Activated CD4-positive, alpha-beta T cell treated with anti-CD3 and anti-CD28 coated beads, Interleukin-2, amount 50 U/mL, for 48 hours (primary cell): ENCODE measurements at places on chromosomes 12 and 14.

- DNase-seq = no peak
Observed at GRCh38 chr12:22634883-22635282, 9.9 kb downstream of the ETNK1 start.

DNA sequence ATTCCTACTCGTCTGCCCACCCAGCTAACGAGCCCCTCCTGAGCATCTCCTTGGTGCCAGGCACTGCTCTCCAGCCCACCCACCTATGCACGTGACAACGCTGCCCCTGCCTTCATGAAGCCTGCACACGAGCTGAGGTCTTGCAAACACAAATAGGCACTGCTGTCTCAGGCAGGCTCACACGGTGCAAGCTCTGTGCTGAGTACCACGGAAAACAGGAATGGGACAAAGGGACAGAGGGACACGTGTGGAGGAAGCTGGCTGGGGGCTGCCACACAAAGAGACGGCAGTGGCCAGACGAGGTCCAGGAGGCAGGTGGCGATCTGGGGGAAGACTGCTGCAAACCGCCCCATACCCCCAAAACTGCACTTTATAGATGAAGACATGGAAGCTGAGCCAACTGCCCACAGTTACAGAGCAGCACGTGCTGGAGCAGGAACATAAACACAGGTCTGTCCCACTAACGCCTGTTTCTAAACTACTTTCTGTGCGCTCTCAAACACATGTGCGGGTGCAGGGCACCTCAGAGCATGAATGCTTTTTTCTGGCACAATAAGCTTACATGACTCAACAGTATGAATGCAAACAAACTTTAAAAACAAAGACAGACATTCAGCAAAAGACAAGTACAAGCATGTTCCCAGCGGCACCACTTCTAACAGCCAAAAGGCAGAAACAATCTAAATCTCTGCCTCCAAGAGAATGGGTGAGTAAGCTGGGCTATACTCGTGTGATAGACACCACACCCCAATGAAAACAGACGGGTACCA is 64.5 kb downstream of the AMN start:
- DNase-seq = no peak

- no peak for DNase-seq
Observed at GRCh38 chr12:114668886-114669288, 15.1 kb downstream of the TBX3 start.

GRCh38 chr12:6092784-6093722 is 31.4 kb downstream of the VWF start:
- DNase-seq = no peak

GRCh38 chr12:95322326-95322725 is 104.7 kb downstream of the VEZT start:
- no peak for DNase-seq

DNA sequence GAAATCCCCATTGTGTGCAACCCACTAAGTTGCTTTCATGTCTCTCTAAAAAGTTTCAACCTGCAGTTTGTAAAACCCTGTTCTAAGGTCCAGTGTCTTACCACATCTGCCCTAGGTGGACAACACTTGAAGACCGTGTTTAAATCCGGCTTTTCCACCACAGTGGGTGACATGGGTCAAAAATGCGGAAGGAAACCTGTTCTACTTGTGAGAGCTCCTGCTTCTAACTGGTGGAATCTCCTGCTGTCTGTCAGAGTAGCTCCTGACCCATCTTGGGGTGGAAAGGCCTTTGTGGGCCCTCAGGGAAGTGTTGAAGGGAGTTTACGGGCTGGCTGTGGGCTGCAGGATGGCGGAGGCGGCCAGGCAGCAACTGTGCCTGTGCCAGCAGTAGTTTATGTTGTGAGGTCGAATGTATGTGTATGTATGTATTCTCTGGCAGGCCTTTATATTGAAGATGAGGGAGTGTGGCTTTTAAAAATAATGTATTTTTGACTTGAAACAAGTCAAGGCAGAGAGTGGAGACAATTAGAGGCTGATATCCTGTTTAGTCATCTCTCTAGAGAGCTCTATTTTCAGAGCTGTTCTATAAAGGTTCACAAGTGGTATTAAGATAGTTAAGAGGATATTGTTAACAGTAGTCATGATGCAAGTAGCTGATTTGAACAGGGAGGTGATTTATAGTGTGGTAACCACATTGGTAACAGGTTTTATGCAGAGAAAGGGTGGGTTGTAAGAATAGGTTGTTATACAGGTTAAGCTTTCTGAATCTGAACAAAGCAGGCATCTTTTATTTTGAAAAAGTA is 67.0 kb downstream of the PRKCH start:
- DNase-seq = peak; percentile 55

DNA sequence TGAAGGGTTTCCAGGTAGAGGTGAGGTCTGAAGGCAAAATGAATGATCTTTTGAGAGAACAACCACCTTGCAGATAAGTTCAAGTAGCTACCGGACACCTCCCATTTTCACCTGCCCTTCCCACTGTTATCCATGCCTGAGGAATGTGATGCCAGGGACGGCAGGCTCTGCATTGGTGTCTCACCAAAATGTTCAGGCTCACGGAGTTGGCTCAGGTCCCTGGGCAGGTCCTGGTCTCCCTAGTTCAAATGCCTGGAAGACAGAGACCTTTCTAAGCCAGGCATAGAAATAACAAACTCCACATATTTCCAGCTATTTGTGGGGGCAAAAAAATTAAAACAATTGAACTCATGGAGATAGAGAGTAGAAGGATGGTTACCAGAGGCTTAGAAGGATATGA is 36.0 kb downstream of the TMEM63C start:
- DNase-seq = no peak

GRCh38 chr14:77141214-77142004 is at the start of gene ZDHHC22:
ZDHHC22 (minus strand) TSS chr14:77141791; CDS start chr14:77139738, 2,053 bp downstream.
- DNase-seq = no peak

GRCh38 chr14:83257466-83258439 is 1724.1 kb upstream of the SEL1L start:
- no peak for DNase-seq
